ENCODE measurements at places on chromosomes 6 and 20.

DNA sequence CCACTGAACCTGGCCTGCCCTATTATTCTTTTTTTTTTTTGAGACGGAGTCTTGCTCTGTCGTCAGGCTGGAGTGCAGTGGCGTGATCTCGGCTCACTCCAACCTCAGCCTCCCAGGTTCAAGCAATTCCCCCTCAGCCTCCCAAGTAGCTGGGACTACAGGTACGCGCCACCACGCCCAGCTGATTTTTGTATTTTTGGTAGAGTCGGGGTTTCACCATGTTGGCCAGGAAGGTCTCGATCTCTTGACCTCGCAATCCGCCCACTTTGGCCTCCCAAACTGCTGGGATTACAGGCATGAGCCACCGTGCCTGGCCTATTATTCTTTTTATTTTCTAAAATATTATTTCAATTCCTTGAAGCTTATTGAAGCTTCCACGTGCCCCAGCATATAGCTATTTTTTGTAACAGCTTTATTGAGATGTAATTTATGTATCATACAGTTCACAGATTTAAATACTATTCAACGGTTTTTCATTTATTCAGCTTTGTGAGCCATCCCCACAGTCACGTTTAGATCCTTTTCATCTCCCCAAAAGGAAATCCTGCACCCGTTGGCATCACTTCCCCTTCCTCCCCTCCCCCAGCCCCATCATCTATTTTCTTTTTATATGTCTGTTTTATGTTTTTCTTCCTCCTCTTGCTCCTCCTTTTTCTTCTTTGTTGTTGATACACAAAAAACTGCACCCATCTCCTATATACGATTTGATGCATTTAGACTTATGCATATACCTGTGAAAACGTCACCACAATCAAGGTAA, 13.5 kb upstream of the MDFI start:
- no peak overlapping the region for H3K4me3 ChIP-seq
- no peaks in the 10 kb centered on the region for H3K27me3 ChIP-seq
- DNase-seq: no peak
- peaks cover 16% of the 10 kb centered on the region for H3K4me1 ChIP-seq
- H3K27ac ChIP-seq: no peak overlapping the region
- H3K36me3 ChIP-seq: no peaks in the 10 kb centered on the region

- H3K27me3 ChIP-seq: peaks cover 7% of the 10 kb centered on the region
- H3K4me1 ChIP-seq: peaks cover 10% of the 10 kb centered on the region
- H3K27ac ChIP-seq: peak overlapping the region; percentile 25
- no peaks in the 10 kb centered on the region for H3K36me3 ChIP-seq
- H3K4me3 ChIP-seq: no peak overlapping the region
These were observed 55.9 kb upstream of the HDDC2 start for GRCh38 chr6:125357515-125358256.

DNA sequence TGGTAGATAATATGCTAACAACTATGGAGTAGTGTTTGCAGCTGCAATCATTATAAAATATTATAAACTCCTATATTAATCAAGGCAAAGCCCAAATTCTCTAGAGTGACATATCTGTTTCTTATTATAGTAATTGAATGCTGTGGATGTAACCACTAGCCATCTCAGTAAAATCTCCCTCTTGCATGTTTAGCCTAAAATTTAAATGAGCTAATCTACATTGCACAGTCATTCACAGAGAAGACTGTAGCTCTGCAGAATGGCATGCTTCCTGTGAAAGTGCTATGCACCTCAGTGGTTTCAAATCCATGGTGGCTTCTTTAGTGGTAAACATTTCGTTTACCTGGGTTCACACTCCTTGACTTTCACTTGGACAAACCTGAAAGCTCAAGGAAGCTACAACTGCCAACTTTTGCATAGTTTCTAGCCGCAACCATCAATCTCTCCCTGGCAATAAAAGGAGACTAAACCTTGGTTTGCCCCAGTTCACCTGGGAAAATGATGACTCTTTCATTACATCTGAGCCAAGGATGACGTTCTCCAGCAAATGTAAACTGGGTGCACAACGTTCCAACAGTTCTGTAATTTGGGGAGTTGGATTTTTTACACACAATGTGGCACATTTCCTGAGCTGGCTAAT, 47.2 kb downstream of the FILIP1 start:
- H3K27me3 ChIP-seq: no peaks in the 10 kb centered on the region
- no peaks in the 10 kb centered on the region for H3K36me3 ChIP-seq
- DNase-seq: peak; percentile 69
- no peaks in the 10 kb centered on the region for H3K4me1 ChIP-seq
- no peak overlapping the region for H3K4me3 ChIP-seq
- H3K27ac ChIP-seq: no peak overlapping the region

DNA sequence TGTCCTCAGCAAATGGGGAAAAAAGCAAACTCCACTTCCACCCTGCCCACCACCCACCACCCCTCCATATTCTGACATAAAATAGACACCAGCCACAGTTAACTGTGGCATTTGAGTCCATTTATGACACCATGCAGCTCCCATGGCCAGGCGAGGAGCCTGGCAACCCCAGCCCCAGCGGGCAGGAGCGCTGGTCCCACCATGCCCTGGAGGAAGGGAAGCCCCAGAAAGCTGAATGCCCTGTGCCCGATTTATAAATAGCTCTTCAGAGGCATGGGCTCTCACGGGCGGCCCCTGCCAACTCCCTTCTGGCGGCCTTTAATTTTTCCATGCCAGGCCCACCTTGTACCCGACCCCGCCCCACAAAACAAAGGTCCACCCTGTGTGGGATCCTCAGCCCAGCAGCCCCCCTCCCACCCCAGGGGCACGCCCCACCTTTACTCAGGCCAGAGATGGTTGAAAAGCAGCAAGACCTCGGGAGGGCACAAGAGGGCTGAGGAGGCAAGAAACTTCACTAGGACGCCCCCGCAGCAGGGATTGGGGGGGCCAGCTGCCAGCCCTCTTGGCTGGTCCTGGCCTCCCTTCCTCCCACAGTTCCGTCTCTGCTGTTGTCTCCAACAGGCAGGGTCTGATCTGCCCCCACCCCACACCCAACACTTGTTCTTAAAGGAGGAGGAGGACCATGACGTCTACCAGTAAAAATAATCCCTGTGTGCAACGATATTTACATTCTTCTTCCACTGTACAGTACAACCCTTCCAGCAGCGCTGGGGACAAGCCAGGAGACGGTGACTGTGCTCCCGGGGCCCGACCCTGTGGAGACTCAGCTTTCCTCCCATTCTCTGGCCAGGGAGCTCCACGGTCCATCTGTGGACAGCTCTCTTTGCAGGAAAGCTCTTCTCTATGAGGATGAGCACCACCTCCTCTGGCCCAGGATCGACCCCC, 115.6 kb upstream of the CDYL start:
- peaks cover 5% of the 10 kb centered on the region for H3K4me1 ChIP-seq
- H3K27ac ChIP-seq: no peak overlapping the region
- no peak for DNase-seq
- H3K36me3 ChIP-seq: no peaks in the 10 kb centered on the region
- H3K27me3 ChIP-seq: no peaks in the 10 kb centered on the region
- H3K4me3 ChIP-seq: no peak overlapping the region

DNA sequence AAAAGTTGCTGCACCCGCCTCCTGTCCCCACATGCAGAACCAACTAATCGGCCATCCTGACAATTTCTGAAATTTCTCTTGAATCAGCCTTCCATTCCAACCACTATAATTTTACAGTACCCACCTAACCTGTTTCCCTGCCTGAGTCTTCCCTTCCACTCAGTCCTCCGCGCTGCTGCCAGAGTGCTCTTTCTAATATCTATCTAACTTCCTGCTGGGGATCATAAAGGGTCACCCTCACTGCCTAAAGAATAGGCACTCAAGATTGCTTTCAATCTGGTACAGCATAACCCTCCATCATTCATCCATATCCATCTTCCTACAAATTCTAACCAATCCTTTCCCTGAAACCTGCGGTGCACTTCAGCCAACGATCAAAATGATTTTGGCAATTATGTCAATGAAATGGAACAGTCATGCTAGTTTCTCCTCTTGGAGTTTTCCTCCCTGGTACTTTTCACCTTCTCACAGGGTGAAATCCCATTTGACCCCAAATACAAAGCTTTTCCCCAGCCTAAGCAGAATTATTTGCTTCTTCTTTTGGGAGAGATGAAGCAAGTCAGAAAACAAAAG, 117.5 kb upstream of the BEND6 start:
- no peak overlapping the region for H3K4me3 ChIP-seq
- no peaks in the 10 kb centered on the region for H3K4me1 ChIP-seq

GRCh38 chr20:33576432-33577125, 85.5 kb upstream of the C20orf144 start:
- no peaks in the 10 kb centered on the region for H3K36me3 ChIP-seq
- no peak overlapping the region for H3K27ac ChIP-seq
- H3K4me1 ChIP-seq: no peaks in the 10 kb centered on the region

DNA sequence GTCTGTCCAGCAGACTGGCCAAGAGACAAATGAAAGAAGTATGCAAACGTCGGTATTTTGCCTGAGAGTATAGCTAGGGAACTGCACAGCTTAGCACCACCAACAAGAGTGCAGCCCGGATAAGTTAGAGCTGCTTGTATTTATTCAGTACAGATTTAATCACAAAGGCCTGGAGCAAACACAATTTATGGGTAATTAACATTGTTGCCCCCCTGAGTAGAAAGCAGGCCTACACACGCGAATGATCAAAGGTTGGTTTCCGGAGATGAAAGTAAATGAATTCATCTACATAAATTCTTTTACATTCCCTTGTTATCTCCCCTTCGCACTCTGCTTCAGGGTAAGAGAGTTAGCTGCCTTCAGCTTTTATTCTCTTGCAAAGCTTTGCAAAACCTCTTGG, 24.7 kb upstream of the CRISP1 start:
- no peaks in the 10 kb centered on the region for H3K4me1 ChIP-seq
- no peak overlapping the region for H3K4me3 ChIP-seq
- DNase-seq: no peak
- no peaks in the 10 kb centered on the region for H3K36me3 ChIP-seq

GRCh38 chr6:114164207-114164606, 178.6 kb downstream of the HS3ST5 start:
- H3K27me3 ChIP-seq: no peaks in the 10 kb centered on the region
- H3K4me1 ChIP-seq: no peaks in the 10 kb centered on the region
- H3K27ac ChIP-seq: no peak overlapping the region
- H3K4me3 ChIP-seq: no peak overlapping the region
- H3K36me3 ChIP-seq: no peaks in the 10 kb centered on the region

GRCh38 chr6:155452576-155452975, 3.1 kb downstream of the NOX3 start:
- H3K4me3 ChIP-seq: no peak overlapping the region
- peaks cover 14% of the 10 kb centered on the region for H3K4me1 ChIP-seq
- no peak for DNase-seq

- H3K36me3 ChIP-seq: peaks cover 19% of the 10 kb centered on the region
- H3K4me3 ChIP-seq: no peak overlapping the region
- H3K27ac ChIP-seq: no peak overlapping the region
- DNase-seq: no peak
These were observed 22.6 kb downstream of the KCNK15 start for GRCh38 chr20:44768256-44768655.

GRCh38 chr6:113350461-113350860, 506.7 kb upstream of the MARCKS start:
- no peaks in the 10 kb centered on the region for H3K27me3 ChIP-seq
- H3K4me1 ChIP-seq: no peaks in the 10 kb centered on the region
- no peaks in the 10 kb centered on the region for H3K36me3 ChIP-seq
- H3K4me3 ChIP-seq: no peak overlapping the region
- H3K27ac ChIP-seq: no peak overlapping the region

DNA sequence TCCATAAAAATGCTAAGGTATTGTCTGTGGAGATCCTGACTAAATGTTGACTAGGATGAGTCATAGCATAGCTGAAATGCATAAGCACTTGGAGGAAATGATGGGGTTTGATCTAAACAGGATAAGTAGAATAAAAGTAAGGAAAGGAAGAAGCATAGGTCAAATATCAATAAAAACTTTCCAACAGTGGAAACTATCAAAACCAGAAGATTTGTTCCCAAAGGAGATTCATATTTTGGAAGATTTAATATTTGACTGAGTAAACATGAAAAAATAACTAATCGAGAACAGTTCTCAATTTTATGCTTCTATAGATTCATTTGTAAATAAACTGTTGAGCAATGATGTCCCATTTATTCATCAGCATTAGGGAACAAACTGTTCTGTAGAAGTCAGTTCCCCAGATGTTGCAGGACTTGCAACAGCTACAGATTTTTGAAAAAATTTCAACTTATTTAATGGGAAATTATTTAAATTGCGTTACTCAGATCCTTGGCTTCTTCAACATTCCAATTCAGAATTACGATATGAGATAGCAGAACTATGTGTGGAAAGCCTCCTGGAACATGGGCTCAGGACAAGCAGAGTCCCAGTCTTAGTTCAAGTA, 133.7 kb upstream of the TBX18 start:
- DNase-seq: no peak
- no peak overlapping the region for H3K27ac ChIP-seq
- H3K36me3 ChIP-seq: no peaks in the 10 kb centered on the region
- H3K27me3 ChIP-seq: no peaks in the 10 kb centered on the region
- H3K4me3 ChIP-seq: no peak overlapping the region

DNA sequence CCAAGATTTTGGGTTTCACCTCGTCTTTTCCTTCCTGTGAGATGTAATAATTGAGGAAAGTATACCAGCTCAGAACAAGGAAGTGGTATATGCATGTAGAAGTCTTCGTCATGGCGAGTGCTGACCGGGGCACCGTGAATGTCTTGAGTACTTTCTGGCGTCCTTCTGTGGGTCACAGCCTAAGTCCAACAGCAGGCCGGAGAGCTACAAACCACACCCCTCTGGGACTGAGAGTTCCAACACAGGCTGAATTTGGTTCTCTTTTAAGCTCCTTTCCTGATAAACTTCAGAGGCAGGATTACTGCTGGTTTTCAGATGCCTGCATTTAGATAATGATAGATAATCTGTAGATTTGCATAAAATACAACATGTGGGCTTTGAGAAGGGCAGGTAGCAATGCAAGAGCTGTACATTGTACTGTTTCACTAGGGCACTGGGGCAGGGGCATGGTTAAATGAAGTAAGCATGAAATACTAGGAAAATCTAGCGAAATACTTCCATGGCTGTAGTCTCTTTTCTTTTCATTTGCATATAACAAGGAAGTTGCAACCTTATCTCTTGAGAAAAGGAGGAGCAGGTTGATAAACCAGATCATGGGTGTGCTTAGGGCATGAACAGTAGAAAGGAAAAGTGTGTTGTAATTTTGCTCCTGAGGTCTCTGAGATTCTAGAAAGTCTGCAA, at the start of gene ADTRP:
ADTRP (minus strand) TSS at position 156 of the 681 bp plus-strand sequence; CDS start at position 112, 44 bp downstream.
- H3K27ac ChIP-seq: no peak within 1 kb of the TSS
- no peak for DNase-seq
- H3K4me1 ChIP-seq: no peaks in the 10 kb centered on the region

- no peak overlapping the region for H3K27ac ChIP-seq
- no peak for DNase-seq
- no peak overlapping the region for H3K4me3 ChIP-seq
- H3K36me3 ChIP-seq: no peaks in the 10 kb centered on the region
- H3K4me1 ChIP-seq: no peaks in the 10 kb centered on the region
These were observed 37.8 kb upstream of the THEMIS start for GRCh38 chr6:127938701-127939100.

- no peaks in the 10 kb centered on the region for H3K36me3 ChIP-seq
- no peaks in the 10 kb centered on the region for H3K27me3 ChIP-seq
- no peak overlapping the region for H3K4me3 ChIP-seq
- DNase-seq: no peak
- H3K4me1 ChIP-seq: no peaks in the 10 kb centered on the region
- no peak overlapping the region for H3K27ac ChIP-seq
These were observed 59.9 kb upstream of the HBS1L start for GRCh38 chr6:135114355-135115145.

GRCh38 chr6:111199935-111200334, 112.6 kb downstream of the SLC16A10 start:
- no peak for DNase-seq
- no peaks in the 10 kb centered on the region for H3K27me3 ChIP-seq
- no peaks in the 10 kb centered on the region for H3K4me1 ChIP-seq
- H3K36me3 ChIP-seq: no peaks in the 10 kb centered on the region

All from spinal cord (tissue), 10 donors.